Activated CD8-positive, alpha-beta memory T cell treated with anti-CD3 and anti-CD28 coated beads, Interleukin-2, amount 10 ng/mL, durations not matched to agents 7 days and 5 days (primary cell): ENCODE measurements at places on chromosomes 2 and 18. TPM values are rescaled to one million over a fixed set of nuclear protein-coding genes. Genes with fewer than 3 reads are reported as not detected.

Gene CYTIP
- 231 TPM for total RNA-seq

Gene SLC4A3
- total RNA-seq, result not detected

Gene MOB1A
- 183 TPM for total RNA-seq

Gene CXCR1
- total RNA-seq, result 0.54 TPM

Gene FRZB
- not detected for total RNA-seq

Gene SLC39A6
- total RNA-seq, result 19.3 TPM

Gene OTOS
- not detected for total RNA-seq

Gene ADGRF3
- 3.7 TPM for total RNA-seq

Gene DUSP19
- total RNA-seq, result 2.1 TPM

Gene QPCT
- not detected for total RNA-seq

Gene UGT1A10
- total RNA-seq, result not detected

GRCh38 chr2:8080063-8080462 lies 601.8 kb upstream of the ID2 start:
- no peak overlapping the region for H3K27ac ChIP-seq
- H3K27me3 ChIP-seq, result no peaks in the 10 kb centered on the region
- H3K4me1 ChIP-seq, result peaks cover 18% of the 10 kb centered on the region
- no peak for DNase-seq
- H3K36me3 ChIP-seq, result peaks cover 30% of the 10 kb centered on the region

- peaks cover 12% of the 10 kb centered on the region for H3K36me3 ChIP-seq
- no peak overlapping the region for H3K4me3 ChIP-seq
- DNase-seq, result peak; percentile 26
- H3K27ac ChIP-seq, result no peak overlapping the region
- no peaks in the 10 kb centered on the region for H3K27me3 ChIP-seq
Observed at GRCh38 chr2:64629329-64629781, 24.4 kb downstream of the SERTAD2 start.

- peaks cover 86% of the 10 kb centered on the region for H3K27me3 ChIP-seq
- DNase-seq, result no peak
- no peak overlapping the region for H3K4me3 ChIP-seq
- no peak overlapping the region for H3K27ac ChIP-seq
- H3K4me1 ChIP-seq, result peaks cover 5% of the 10 kb centered on the region
Observed at GRCh38 chr18:59220164-59220783, 316 bp downstream of the GRP start.

- peaks cover 22% of the 10 kb centered on the region for H3K4me1 ChIP-seq
- no peaks in the 10 kb centered on the region for H3K36me3 ChIP-seq
- peaks cover 78% of the 10 kb centered on the region for H3K27me3 ChIP-seq
Observed at GRCh38 chr2:201882353-201883090, 76.2 kb downstream of the CDK15 start.

GRCh38 chr18:70998490-70998889 lies 709.6 kb downstream of the SOCS6 start:
- no peak for DNase-seq
- no peaks in the 10 kb centered on the region for H3K36me3 ChIP-seq
- no peak overlapping the region for H3K4me3 ChIP-seq

DNA sequence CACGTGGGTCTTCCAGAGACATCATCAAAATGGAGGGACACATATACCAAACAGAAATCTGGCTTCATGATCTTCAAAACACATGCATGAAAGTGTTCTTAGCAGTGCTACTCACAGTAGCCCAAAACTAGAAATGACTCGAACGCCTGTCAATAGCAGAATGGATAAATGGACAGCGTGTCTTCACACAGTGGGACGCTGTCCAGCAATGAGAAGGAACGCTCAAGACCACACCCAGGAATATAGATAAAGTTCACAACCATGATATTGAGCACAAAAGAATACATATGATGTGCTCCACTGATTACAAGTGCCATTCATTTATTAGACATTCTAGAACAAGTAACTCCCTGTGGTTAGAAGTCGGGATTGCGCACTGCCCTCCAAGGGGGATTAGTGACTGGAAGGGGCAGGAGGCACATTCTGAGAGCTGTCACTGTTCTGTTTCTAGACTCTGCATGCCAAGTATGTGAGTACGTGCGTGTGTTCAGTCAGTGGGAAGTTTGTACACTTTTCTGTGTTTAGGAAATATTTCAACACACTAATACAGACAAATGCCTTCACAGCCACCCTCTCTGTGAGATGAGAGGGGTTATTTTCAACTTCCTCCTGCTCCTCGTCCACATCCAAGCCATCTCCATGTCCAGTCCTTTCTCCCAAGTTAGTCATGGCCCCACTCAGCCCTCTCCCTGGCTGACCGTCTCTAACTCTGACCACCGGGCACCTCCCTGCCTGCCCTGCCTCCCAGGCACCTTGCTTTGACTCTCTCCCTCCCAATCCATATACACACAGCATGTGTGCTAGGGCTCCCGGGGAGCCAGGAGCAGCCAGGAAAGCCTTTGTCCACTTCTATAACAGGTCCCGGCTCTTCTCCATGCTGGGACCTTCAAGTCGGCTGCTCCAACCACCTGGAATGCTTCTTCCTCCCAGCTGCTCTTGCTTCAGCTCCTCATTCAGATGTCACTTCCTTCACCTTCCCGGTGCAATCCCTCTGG lies 26.9 kb upstream of the TNS1 start:
- no peaks in the 10 kb centered on the region for H3K27me3 ChIP-seq
- DNase-seq, result peak; percentile 25
- H3K27ac ChIP-seq, result no peak overlapping the region
- no peaks in the 10 kb centered on the region for H3K36me3 ChIP-seq
- peaks cover 5% of the 10 kb centered on the region for H3K4me1 ChIP-seq

- H3K27me3 ChIP-seq, result peaks cover 27% of the 10 kb centered on the region
- no peak overlapping the region for H3K4me3 ChIP-seq
- H3K36me3 ChIP-seq, result peaks cover 4% of the 10 kb centered on the region
- no peak for DNase-seq
Observed at GRCh38 chr2:40455661-40456060, 3.8 kb upstream of the SLC8A1 start.

GRCh38 chr2:190953257-190953656 lies 60.7 kb downstream of the STAT1 start:
- no peak overlapping the region for H3K27ac ChIP-seq
- DNase-seq, result no peak
- H3K4me1 ChIP-seq, result peaks cover under 1% of the 10 kb centered on the region
- peaks cover 21% of the 10 kb centered on the region for H3K36me3 ChIP-seq

GRCh38 chr2:233638836-233639235 lies 2.6 kb downstream of the UGT1A10 start:
- no peak overlapping the region for H3K4me3 ChIP-seq
- H3K36me3 ChIP-seq, result no peaks in the 10 kb centered on the region
- peaks cover 33% of the 10 kb centered on the region for H3K27me3 ChIP-seq
- DNase-seq, result no peak

- H3K4me3 ChIP-seq, result no peak overlapping the region
- H3K4me1 ChIP-seq, result no peaks in the 10 kb centered on the region
- peaks cover 21% of the 10 kb centered on the region for H3K27me3 ChIP-seq
- no peaks in the 10 kb centered on the region for H3K36me3 ChIP-seq
Observed at GRCh38 chr18:32276906-32277305, 87.1 kb downstream of the MEP1B start.

DNA sequence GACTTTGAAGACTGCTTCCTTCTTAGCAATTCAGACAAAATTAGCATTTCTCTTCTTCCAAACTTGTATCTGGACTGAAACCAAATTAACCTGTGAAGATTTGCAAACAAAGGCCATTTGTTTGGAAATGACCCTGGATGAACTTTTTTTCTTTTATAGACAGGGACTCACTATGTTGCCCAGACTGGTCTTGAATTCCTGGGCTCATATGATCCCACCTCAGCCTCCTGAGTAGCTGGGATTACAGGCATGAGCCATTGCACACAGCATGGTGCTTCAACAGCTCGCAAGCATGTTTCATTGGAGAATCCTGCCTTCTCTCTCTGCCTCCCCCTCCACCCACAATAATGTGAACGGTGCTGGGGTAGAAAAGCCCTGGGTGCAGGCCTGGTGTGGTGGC lies 170.2 kb downstream of the ARL4C start:
- no peak overlapping the region for H3K27ac ChIP-seq
- H3K4me3 ChIP-seq, result no peak overlapping the region
- H3K27me3 ChIP-seq, result no peaks in the 10 kb centered on the region
- H3K36me3 ChIP-seq, result peaks cover 4% of the 10 kb centered on the region
- peaks cover 30% of the 10 kb centered on the region for H3K4me1 ChIP-seq

GRCh38 chr18:45055811-45056210 lies 375.1 kb downstream of the SETBP1 start:
- DNase-seq, result no peak
- H3K36me3 ChIP-seq, result peaks cover 6% of the 10 kb centered on the region
- no peak overlapping the region for H3K4me3 ChIP-seq

DNA sequence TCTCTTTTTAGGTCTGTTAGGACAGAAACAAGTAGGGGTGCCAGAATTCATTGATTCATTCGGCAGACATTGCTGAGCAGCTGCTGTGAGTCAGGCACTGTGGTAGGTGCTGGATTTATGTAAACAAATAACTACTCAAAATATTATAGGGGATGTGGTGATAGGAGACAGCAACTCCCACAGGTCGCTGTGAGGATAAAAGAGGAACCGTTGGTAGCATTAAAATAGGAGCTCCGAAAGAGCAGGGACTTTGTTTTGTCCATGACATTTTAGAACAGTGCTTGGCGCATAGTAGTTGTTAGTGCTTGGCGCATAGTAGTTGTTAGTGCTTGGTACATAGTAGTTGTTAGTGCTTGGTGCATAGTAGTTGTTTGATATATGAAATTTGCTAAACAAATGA lies 29.2 kb downstream of the ATP6V1C2 start:
- DNase-seq, result no peak
- no peak overlapping the region for H3K4me3 ChIP-seq
- H3K4me1 ChIP-seq, result peaks cover 6% of the 10 kb centered on the region
